Stimulated activated CD8-positive, alpha-beta memory T cell treated with anti-CD3 and anti-CD28 coated beads, Interleukin-12 subunit alpha, Interleukin-12 subunit beta, amount 100 ng/mL, for 4 hours (primary cell): ENCODE measurements at places on chromosomes 5 and 9.

GRCh38 chr5:3226196-3226920, 369.3 kb upstream of the IRX1 start:
- DNase-seq: no peak

GRCh38 chr5:117327511-117327910, 752.9 kb upstream of the SEMA6A start:
- DNase-seq: no peak

- no peak for DNase-seq
Observed at GRCh38 chr9:4905135-4905490, 80.0 kb upstream of the JAK2 start.

GRCh38 chr5:145246961-145247744, 588.0 kb downstream of the PRELID2 start:
- no peak for DNase-seq

- DNase-seq: no peak
Observed at GRCh38 chr9:14428781-14429230, 114.9 kb upstream of the NFIB start.

- no peak for DNase-seq
Observed at GRCh38 chr9:91766315-91767069, 183.5 kb downstream of the ROR2 start.

DNA sequence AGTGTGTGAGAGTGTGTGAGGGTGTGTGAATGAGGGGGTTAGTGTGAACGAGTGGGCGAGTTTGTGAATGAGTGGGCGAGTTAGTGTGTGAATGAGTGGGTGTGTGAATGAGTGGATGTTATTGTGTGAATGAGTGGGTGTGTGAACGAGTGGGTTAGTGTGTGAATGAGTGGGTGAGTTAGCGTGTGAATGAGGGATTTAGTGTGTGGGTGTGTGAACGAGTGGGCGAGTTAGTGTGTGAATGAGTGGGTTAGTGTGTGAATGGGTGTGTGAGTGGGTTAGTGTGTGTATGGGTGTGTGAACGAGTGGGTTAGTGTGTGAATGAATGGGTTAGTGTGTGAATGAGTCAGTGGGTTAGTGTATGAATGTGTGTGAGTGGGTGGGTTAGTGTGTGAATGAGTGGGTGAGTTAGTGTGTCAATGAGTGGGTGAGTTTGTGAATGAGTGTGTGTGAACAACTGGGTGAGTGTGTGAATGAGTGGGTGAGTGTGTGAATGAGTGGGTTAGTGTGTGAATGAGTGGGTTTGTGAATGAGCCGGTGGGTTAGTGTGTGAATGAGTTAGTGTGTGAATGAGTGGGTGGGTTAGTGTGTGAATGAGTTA, 37.5 kb downstream of the NKD2 start:
- no peak for DNase-seq

DNA sequence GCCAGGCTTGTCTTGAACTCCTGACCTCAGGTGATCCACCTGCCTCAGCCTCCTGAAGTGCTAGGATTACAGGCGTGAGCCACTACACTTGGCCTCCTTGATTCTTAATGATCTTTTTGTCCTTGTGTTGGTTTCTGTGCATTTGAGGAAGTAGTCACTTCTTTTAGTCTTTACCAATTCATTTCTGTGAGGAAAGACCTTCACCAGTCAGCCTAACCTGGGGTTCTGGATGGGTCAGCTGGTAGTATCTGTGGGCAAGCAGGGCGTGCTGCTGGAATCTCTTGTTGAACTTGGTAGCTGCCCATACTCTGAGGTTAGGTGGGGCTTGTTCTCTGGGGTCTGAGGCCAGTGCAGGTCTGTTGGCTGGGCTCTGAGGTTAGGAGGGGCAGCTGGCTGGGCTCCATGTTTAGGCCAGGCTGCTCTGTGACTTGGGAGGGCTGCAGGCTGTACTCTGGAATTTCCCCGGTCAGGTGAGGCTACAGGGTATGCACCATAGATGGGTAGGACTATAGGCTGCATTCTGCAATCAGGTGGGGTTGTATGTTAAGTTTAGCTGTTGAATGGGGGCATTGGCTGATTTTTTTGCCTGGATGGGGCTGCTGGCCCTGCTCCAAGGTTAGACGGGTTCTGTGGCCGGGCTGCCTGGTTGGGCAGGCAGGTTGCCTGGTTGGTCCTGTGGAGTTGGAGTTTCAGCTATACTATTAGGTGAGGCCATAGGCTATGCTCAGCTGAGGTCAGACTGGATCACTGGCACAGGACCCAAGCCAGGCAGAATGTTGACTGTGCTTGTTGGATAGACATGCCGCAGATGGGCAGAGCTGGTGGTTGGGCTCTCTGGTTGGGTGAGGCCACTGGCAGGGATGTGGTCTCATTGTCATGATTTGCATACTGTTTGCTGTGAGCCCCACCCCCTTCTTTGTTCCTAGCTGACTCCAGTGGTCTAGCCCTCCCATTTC, 19.2 kb downstream of the UBAP1 start:
- no peak for DNase-seq

GRCh38 chr9:3863686-3864085, 337.9 kb upstream of the RFX3 start:
- no peak for DNase-seq
